ENCODE measurements at places on chromosomes 5 and 9.
A peak's percentile ranks its signal among the peaks of the same experiment; 100 is the strongest.

DNA sequence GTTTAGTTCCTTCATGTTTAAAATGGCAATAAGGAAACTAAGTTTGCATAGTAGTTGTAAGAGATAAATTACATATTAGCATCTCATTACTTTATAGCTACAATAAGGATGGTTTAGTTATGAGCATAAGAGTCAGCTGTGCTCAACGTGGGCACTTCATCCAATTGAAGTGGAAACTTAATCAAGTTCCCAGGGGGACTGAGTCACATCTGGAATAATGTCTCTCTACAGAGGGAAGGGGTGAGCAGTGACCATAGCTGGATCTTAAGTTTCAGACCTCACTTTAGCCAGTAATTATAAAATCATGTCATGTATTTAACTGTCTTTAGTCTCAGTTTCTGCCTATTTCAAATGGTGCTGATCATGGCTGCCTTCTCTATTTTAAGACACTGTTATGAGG, 36.8 kb upstream of the FAM240B start:
- DNase-seq, result no peak

DNA sequence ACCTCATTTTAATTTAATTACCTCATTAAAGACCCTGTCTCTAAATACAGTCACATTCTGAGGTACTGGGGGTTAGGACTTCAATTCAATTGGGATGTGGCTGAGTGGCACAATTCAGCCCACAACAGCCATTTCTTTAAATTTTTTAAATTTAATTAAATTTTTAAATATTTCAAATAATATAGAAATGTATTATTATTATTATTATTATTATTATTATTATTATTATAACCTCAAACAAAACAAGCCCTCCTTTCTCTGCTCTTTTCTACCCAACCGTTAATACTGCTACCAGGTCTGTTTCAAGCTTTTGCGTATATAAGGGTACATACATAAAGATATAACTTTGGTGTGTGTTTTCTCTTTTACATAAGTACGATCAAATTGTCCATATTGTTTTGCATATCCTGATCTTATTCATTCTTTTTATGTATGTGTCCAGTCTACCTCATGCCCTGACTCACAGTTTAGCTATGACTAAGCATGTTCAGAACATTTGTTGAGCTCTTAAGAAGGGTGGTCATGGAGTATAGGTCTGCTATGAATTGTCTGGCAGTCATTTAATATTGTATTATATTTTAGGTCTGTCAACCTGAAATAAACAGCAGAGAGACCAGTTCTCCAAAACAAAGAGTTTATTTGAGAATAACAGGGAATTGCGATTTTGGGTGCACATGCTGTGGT, 16.1 kb upstream of the RAB14 start:
- no peak for DNase-seq

DNA sequence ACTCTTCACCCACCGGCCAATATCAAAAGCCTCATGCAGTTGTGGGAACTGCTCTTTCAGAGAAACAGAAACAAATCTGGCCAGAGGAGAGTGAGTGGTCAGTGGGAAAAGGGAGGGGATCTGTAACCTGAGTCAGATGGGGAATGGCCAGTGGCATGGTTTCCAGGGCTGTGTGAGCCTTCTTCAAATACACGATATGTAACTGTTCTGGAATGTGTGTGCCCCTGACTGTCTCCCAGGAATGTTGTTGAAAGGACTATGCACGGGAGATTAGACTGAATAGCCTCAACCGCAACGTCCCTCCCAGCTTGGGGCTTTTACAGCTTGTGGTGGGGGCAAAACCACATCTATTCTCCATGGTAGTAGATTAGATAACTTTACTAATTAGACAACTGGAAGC, 60.8 kb downstream of the SH3TC2 start:
- no peak for DNase-seq

DNA sequence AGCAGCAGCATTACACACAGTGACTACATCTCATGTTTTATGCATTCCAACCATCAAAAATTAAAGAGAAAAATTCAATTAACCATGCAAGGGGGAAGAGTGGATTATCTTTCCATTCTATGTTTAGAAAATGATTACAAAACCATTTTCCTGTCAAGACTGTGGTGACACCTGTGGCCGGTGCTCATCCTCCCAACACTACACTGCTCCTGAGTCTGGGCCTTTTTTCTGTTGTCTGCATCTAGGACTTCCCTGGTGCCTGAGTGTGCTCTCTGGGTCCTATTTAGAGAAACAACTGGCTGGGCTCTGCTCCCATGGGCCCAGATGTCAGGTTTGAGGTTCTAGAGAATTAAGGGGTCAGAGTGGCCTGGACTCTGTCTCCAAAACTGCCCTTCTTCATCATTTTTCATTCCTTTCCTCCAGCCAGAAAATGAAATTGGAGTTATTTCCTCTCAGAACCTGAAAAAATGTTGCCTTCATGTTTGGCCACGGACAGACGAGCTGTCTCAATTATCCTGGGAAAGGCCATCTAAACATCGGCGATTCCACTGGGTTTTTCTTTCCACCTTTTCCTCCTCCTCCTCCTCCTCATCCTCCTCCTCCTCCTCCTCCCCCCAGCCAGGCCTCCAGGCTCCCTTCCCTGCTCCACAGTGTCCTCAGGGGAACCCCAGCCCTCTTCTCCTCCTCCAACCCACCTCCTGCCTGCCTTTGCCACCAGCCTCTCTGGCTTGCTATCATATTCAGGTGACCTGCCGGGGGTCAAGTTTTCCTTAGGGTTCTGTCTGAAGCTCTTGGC, 11.4 kb upstream of the ARSI start:
- no peak for DNase-seq

DNA sequence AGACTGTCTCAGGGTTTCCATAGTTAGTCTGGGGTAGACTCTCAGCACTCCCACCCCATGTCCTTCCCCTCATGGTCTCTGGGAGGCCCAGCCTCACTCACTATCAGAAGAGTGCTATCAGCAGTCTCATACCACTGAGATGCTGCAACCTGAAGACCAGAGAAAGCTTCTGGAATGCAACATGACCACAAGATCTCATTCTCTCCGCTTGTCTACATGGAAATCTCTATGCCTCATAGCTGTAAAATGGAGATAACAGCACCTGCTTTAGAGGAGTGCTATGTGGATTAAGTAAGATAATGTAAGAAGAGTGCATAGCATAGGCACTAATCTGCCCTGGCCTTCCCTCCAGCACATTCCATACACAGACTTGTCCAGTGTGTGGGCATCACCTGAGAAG, 47.0 kb upstream of the ZNF169 start:
- DNase-seq, result no peak

GRCh38 chr5:103336941-103337340, 78.4 kb downstream of the MACIR start:
- DNase-seq, result no peak

- DNase-seq, result no peak
These were observed 205.2 kb downstream of the NR3C1 start for GRCh38 chr5:143198332-143198731.

DNA sequence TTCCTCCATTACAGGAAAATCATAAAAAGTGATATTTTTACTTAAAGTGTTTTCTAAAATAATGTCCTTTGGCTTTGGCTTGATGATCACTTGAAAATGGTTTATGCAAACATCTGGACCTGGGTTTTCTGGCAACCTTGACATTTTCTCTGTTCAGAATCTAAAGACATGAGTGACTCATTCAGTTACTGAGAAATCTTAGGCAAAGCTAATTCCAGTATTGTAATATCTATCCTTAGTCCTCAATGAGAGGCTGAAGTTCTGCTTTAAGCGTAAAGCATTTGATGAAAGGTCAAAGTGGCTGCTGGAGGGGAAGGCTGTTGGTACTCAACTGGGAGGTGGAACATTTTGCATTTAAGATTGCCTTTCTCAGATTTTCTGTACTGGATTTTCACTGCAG, 2.3 kb downstream of the MAN2A1 start:
- DNase-seq, result no peak

DNA sequence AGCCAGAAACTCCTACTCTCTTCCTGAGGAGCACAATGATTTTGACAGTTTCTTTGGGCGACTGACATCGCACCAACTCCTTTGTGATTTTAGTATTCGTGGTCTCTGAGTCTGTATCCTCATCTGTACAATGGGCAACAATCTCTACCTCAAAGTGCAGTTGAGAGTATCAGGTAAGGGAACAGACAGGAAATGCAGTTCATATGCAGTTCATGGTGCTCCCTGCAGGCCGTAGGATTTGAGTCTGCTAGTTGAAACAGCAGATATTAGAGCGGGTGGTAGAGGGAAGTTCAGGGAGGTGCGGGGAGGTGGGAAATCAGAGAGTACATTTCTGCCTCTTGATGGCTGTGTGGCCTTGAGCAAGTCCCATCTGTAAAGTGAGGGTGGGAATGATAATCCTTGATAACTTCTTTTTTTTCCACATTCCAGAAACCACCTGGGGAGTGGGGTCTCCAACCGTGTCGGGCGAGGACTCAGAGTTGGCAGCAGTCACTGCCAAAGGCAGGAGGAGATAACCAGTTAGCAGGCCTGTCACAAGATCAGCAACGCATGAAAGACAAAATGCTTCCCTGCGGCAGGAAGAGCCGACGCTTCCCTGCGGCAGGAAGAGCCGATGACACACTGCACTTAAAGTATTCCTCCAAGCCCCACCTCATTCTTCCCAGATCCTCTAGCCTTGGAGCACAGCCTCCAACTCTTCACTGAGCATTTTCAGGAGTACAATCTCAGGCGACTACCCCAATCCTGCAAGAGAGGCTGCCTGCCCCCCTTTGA, 6.0 kb upstream of the NEK6 start:
- DNase-seq, result no peak

DNA sequence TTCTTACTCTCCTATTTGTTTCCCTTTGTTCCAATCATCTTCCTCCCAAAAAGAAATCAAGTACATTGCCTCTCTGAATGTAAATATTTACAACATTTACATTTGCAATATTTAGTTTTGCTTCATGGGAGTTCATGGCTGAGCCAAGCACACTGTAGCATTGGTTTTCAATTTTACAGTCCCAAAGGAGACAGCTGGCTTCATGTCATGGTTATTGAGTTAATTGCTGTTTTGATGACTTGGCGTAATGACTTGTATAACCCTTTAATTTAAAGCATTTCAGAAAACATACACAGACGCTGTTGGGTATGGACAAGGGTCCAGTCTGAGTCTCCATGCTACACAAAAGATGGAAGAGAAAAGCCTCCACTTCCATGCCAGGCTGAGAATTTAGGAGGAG, 25.6 kb upstream of the VLDLR start:
- no peak for DNase-seq

DNA sequence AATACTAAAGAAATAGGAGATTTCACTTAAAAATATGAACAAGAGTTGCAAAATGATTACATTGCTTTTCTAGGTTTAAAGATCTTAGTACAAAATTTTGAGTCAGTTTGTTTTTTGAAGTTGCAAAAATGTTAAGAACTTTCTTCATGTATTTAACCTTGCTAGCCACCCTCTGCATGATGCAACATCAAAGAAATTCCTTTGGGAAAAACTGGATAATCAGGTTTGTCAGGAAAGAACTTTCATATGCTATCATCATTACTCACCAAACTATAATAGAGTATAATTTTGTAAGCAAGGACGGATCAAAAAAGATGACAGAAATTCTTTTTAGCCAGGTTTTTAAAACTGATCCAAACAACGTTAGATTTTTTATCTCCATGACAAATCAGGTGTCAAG, 116.9 kb upstream of the MRPS30 start:
- DNase-seq, result no peak

DNA sequence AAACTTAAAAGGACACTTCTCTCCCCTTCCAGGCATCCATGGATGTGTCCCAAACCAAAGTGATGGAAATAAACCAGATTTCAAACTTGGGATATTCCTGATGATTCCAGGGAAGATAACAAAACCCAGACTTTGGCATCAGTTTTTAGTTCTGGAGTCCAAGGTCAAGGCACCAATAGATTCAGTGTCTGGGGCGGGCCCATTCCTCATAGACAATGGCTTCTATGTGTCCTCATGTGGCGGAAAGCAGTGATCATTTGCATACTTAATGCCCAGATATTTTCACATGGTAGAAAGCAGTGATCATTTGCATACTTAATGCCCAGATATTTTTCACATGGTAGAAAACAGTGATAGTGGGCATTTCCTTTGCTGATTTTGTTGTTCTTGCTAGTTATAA, 151.4 kb upstream of the DAP start:
- DNase-seq, result no peak

GRCh38 chr9:114382699-114383520, 4.9 kb downstream of the AKNA start:
- peak; percentile 20 for DNase-seq
